ENCODE measurements at places on chromosomes 2 and 18.
A peak's percentile ranks its signal among the peaks of the same experiment; 100 is the strongest.

DNA sequence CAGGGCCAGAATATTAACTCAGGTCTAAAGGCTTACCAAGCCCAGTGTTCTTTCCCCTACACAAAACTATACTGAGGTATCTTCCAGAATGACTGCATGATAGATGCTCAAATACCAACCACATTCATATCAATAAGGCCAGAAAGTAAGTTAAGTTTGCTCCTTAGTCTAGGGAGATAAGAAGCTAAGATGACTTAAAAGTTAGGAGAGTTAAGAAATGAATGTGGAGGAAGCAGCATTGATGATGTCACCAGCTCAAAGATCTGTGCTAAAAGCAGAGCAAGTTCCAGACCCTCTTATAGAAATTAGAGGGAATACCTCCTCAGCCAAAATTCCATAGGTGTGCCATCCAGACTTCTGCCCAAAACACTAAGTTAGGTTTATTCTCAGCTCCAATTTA, 6.1 kb downstream of the PPP4R1 start:
- DNase-seq = no peak

DNA sequence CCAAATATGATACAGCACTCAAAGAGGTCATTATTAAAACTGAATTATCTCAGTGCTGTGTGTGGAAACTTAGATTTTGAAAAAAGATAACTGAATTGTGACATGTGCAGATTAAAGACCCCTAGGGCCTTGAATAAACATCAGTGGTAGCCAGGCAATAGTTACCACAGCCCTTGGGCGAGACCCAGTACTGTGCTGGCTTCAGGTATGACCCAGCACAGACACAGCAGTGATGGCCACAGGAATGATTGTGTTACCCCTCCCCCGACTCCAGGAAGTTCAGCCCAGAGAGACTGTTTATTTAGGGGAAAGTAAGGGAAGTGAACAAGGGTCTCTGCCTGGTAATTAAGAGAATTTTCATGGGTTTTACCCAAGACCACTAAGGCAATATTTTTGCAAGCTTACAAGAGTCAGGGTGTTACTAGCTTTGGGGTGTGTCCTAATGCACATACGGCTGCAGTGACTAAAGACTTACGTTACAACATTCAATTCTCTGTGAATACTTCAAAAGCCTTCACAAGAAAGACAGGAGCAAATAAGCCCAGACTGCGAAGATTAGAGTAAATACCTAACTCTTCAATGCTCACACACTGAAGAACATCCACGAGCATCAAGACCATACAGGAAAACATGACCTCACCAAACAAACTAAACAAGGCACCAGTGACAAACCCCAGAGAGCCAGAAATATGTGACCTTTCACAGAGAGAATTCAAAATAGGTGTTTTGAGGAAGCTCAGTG, 28.2 kb upstream of the ITGAV start:
- no peak for DNase-seq

GRCh38 chr2:12456293-12457106, 260.2 kb upstream of the TRIB2 start:
- peak; percentile 56 for DNase-seq

- DNase-seq = no peak
Measured at GRCh38 chr2:15595936-15596335, 4.3 kb downstream of the DDX1 start.

- no peak for DNase-seq
Measured at GRCh38 chr2:110104025-110104771, 11.4 kb downstream of the MALL start.

GRCh38 chr18:9325716-9326115, 8.9 kb upstream of the TWSG1 start:
- no peak for DNase-seq

GRCh38 chr2:70461414-70461813, 92.2 kb downstream of the TGFA start:
- DNase-seq = no peak

DNA sequence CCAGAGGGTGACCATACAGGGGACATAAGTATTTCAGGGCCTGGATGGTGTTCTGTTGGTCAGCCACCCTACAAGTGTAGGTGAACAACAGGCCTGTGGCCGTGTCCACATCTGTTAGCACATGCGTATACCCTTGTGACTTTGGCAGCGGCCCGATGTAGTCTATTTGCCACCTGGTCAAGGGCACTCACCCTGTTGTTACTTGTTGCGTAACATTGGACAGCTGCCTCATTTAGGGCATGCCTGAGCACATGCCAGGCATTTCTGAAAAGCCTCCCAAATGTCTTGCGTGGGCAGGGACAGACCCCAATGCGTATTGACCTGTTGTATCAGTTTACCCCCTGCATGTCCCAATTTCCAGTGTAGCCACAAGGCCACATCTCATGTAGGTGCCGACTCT, 235.0 kb downstream of the MBD5 start:
- no peak for DNase-seq

- DNase-seq = no peak
Measured at GRCh38 chr2:97936881-97937280, 58.9 kb downstream of the TMEM131 start.

GRCh38 chr2:149329489-149330126, 779 bp upstream of the LYPD6 start:
- no peak for DNase-seq
